Activated CD4-positive, alpha-beta memory T cell treated with anti-CD3 and anti-CD28 coated beads for 36 hours (primary cell): ENCODE measurements at places on chromosomes 4 and X. TPM values are rescaled to one million over a fixed set of nuclear protein-coding genes. Genes with fewer than 3 reads are reported as not detected.

The NKAP gene
- 11.7 TPM for total RNA-seq

DNA sequence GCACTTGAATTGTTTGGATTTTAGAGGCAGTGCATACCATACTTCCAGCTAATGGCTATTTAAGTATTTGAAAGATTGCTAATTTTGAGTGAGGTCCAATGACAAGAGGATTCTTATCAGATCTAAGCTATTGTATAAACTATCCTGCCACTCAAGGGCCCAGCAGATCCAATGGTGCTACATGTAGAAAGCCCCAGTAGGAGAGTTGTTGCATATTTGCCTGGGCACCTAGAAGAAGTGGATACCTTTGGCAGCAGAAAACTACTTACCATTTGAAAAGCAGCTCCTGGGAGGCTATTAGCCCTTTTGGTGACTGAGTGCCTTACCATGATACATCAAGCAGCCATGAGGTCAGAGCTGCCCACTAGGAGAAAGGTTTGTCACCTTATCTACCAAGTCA is 447.3 kb downstream of the C4orf33 start:
- no peak for DNase-seq
- no peaks in the 10 kb centered on the region for H3K4me1 ChIP-seq
- H3K36me3 ChIP-seq = no peaks in the 10 kb centered on the region
- H3K27me3 ChIP-seq = no peaks in the 10 kb centered on the region

- H3K4me1 ChIP-seq = no peaks in the 10 kb centered on the region
- H3K27ac ChIP-seq = no peak overlapping the region
- DNase-seq = no peak
- no peaks in the 10 kb centered on the region for H3K27me3 ChIP-seq
Measured at GRCh38 chrX:150352581-150352980, 10.5 kb upstream of the MAMLD1 start.

- no peaks in the 10 kb centered on the region for H3K27me3 ChIP-seq
- H3K27ac ChIP-seq = peak overlapping the region; percentile 91
- H3K4me1 ChIP-seq = peaks cover 35% of the 10 kb centered on the region
- peak; percentile 61 for DNase-seq
- H3K36me3 ChIP-seq = peaks cover 41% of the 10 kb centered on the region
Measured at GRCh38 chr4:38803833-38804653, 548 bp downstream of the TLR1 start.
